ENCODE measurements at places on chromosomes 11 and 22.

GRCh38 chr11:45881708-45882368 is 3.6 kb upstream of the MAPK8IP1 start:
- DNase-seq, result no peak

DNA sequence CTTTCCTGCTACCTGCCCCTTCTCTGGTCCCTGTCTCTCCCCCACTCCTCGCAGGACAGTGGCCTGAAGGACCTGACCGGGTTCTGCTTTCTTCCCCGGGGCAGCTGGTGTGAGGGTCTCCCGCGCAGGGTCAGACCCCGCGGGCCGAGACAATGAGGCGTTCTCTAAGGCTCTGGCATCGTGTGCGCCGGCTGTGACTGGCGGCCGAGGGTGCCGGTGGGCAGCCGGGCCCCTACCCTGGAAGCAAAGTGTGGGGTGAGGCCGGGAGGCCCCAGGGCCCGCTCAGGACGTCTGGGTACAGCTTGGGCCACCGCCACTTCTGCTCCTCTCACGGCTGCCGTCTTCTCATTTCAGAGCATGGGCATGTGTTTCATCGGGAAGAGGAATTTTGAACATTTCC is 16.3 kb downstream of the TRMU start:
- DNase-seq, result no peak

- DNase-seq, result no peak
These were observed 10.3 kb downstream of the C1QTNF6 start for GRCh38 chr22:37177755-37178154.

- no peak for DNase-seq
These were observed 442 bp downstream of the PELI3 start for GRCh38 chr11:66467034-66467659.

- DNase-seq, result no peak
These were observed 2.6 kb upstream of the LTBP3 start for GRCh38 chr11:65560555-65561418.

- DNase-seq, result no peak
These were observed 44.8 kb downstream of the GAS2 start for GRCh38 chr11:22711071-22711770.
